Epithelial cell of proximal tubule (primary cell): ENCODE measurements at places on chromosomes 16 and 17. TPM values are rescaled to one million over a fixed set of nuclear protein-coding genes. Genes with fewer than 3 reads are reported as not detected.

GRCh38 chr16:19709381-19710136 lies 8.5 kb downstream of the KNOP1 start:
- no peak for DNase-seq

DNA sequence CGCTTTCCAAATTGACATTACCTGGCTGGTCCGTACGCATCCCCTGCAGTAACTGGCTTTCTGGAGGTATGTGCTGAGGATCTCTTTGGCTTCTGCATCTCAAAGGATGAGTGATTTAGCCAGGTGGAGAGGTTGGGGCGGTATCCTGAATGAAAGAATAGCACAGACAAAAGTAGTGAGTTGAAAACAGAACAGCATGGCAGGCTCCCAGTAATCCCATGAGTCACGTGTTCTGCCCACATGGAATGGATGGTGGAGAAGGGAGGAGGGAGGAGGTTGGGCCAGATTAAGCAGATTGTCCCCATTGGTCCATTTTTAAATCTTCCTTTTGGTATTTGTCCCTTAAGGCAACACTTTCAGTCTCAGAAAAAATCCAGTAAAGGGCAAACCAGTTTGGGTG lies 176.0 kb downstream of the WWOX start:
- DNase-seq, result no peak

DNA sequence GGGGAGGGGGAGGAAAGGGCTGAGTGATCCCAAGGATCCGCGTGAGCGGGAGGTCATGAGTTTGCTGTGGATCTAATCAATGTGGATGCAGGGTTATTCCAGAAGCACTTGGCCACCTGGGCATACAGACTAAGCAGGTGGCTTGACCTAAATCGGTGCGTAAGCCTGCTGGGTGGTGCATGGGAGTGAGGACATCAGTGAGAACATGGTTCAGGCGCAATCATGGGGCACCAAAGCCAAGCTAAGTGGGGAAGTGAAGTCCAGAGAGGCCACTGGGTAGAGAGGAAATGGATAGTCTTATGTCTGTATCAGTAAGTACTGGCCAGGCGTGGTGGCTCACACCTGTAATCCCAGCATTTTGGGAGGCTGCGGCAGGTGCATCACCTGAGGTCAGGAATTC lies 18.9 kb upstream of the MFSD6L start:
- DNase-seq, result no peak

Gene BAHCC1
- total RNA-seq, result 4.8 and 6.2 TPM in 2 replicates
